Neural progenitor cell (in vitro differentiated cells): ENCODE measurements at places on chromosomes 7 and 10.
A peak's percentile ranks its signal among the peaks of the same experiment; 100 is the strongest.

DNA sequence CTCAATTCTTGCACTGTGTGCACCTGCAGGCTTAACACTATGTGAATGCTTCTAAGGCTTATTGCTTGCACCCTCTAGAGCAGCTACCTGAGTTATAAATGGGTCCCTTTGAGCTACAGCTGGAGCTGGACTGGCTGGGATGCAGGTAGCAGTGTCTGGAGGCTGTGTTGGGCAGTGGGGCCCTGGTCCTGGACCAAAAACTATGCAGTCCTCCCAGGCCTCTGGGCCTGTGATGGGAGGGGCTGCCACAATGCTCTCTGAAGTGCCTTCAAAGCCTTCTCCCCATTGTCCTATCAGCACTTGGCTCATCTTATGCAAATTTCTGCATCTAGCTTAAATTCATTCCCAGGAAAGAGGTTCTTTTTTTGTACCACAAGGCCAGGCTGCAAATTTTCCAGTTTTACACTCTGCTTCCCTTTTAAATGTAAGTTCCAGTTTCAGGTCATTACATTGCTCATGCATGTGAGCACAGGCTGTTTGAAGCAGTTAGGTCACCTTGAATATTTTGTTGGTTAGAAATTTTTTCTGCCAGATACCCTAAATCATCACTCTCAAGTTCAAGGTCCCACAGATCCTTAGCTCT is 26.0 kb downstream of the KBTBD2 start:
- DNase-seq = no peak

- DNase-seq = peak; percentile 82
Observed at GRCh38 chr10:110681023-110681681, 37.0 kb downstream of the RBM20 start.

- DNase-seq = no peak
Observed at GRCh38 chr7:18829858-18830285, 287.6 kb downstream of the TWIST1 start.

- no peak for DNase-seq
Observed at GRCh38 chr10:11506247-11506789, 105.1 kb downstream of the USP6NL start.

- DNase-seq = no peak
Observed at GRCh38 chr10:98949306-98949705, 286.3 kb downstream of the HPSE2 start.

GRCh38 chr7:16268821-16269768 is 152.2 kb downstream of the CRPPA start:
- no peak for DNase-seq

GRCh38 chr7:128123291-128124037 is 92.2 kb upstream of the LRRC4 start:
- peak; percentile 78 for DNase-seq

DNA sequence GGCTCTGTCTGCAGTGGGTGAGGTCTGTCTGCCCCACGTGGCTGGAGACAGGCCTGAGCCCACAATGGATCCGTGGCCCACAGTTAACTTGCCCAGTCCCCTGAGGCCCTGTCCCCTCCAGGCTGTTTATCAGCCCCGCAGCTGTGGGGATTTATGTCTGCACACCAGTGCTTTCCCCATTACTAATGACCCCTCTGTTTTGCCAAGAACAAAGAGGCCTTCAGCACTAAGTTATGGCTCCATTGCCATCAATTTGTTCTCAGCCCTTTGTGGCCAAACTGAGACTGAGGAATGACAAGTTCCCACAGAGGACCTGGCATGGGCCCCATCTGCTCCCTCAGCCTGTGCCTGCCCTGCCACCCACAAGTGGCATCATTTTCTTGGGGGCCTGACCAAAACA is 138.2 kb downstream of the C10orf105 start:
- no peak for DNase-seq

- DNase-seq = peak; percentile 88
Observed at GRCh38 chr10:101889256-101890210, 45.9 kb upstream of the KCNIP2 start.
